Suppressor macrophage (primary cell): ENCODE measurements at places on chromosomes 1 and 21.

DNA sequence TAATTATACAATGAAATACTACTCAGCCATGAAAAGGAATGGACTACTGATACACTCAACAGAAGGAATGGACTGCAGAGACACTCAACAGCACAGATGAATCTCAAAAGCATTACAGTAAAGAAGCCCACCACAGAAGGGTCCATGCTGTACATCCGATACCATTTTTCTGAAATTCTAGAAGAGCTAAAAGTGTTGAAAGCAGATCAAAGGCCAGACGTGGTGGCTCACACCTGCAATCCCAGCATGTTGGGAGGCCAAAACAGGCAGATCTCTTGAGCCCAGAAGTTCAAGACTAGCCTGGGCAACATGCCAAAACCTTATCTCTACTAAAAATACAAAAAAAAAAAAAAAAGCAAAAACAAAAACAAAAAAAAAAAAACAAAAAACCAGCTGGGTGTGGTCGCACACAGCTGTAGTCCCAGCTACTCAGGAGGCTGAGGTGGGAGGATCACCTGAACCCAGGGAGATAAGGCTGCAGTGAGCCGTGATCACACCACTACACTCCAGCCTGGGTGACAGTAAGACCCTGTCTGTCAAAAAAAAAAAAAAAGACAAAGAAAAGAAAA is 15.5 kb downstream of the PPP1R15B start:
- DNase-seq, result no peak

DNA sequence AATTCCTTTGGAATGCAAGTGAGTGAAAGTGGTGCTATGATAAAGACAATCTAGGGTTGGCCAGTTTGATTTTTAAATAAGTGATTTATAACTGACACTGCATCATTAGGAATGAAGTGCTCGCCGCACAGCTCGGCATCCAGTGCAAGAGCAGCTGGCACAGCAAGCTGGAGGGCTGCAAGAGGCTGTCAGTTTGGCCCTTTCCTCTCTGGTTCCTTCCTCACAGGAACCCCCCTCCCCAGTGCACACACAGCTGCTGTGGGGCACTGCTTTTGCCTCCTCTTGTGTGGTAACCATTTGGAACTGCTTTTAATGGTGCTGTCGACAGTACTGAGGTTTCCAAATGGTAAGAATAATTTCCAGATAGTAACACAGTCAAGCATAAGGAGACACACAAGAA is 10.4 kb upstream of the BCAR3 start:
- DNase-seq, result no peak

GRCh38 chr1:7781923-7782495 is 2.1 kb upstream of the PER3 start:
- DNase-seq, result peak; percentile 17

DNA sequence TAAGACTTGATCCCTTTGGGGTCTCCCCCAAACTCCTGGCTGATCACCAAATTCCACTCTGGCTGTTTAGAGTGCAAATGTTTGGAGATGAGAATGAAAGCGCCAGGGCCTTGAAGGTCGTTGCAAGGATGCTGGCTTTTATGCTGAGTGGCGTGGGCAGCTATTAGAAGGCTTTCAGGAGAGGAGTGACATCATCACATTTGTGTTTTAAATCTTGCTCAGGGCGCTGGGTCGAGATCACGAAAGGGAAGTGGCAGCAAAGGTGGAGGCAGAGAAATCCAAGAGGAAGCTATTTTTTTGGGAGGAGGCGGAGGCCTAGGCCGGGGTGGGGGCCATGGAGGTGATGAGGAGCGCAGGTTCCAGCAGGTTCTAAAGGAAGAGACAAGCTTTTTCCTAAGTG is 49.3 kb downstream of the PDE9A start:
- no peak for DNase-seq

DNA sequence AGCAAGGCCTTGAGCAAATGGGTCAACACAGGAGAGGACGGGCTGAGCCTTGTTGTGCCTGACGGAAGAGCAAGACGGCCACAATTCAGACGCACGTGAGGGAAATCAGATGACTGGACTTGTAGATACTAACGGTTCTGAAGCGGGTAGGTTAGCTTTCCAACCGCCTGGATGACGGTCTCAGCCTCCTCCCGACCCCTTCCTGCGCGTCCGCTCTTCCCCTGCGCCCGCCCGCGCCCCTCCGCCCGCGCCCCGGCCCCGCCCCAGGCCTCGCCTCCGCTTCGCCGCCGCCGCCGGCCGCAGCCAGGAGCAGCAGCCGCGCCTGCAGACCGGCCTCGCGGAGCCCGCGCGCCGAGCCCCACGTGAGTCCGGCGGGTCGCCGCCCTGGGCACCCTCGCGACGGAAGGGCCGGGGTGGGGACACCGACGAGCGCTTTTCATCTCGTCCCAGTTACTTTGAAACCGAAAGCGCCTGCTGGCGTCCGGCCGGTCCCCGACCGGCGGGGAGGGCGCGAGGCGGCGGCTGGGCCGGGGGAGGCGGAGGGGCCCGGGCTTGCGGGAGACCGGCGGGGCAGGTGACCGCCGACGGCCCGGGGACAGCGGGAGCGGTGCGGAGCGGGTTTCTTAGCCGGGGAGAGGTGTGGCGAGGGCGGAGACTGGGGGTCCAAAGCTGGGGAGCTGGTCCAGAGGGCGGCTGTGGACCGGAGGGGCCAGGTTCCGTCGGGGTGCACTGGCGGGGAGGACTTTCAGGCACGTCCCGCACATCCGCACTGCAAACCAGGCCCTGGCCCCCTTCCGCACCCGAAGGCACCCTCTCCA is at the start of gene TRAF5:
Gene TRAF5, plus strand, starts transcription at position 306 of the 818 bp plus-strand sequence. CDS start 26,407 bp downstream, outside the sequence.
- DNase-seq, result peak; percentile 77

- no peak for DNase-seq
These were observed 243.2 kb upstream of the USP25 start for GRCh38 chr21:15486460-15487195.

GRCh38 chr1:186208405-186209129 is 166.5 kb downstream of the TPR start:
- DNase-seq, result no peak

DNA sequence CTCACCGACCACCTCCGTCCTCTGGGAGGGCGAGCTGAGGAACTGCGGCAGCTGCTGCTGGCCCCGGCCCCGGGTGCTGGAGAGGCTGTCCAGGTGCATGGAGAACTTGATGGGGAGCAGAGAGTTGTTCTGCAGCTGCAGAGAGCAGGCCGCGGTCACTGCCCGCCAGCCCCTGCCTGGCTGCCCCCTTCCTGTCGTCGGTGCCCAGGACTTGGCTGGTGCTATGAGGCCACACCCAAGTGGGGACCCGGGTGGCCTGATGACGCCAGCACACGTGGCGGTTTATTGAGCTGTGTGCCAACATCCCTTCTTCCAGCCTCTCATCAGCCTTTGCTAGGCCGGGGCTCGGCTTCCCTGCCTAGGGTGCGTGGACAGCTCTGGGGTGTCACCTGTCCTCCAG is 5.3 kb upstream of the TMEM52 start:
- no peak for DNase-seq

DNA sequence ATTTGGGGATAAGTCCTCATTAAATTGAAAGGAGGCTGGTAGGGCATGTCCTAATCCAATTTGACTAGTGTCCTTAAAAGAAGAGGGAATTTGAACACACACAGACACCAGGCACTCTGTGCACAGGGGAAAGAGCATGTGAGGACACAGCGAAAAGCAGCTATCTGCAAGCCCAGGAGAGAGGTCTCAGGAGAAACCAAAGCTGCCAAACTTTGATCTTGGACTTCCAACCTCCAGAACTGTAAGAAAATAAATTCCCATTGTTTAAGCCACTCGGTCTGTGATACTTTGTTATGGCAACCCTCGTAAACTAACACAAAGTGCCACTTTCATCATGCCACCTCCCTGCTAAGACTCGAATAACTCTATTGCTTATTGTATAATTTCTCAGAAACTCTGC is 13.8 kb downstream of the PLA2G4A start:
- DNase-seq, result no peak
